ENCODE measurements at places on chromosomes 7 and 10.

- no peak for DNase-seq
Measured at GRCh38 chr10:11264296-11265048, 246.8 kb downstream of the CELF2 start.

GRCh38 chr10:131396121-131397050 lies 84.9 kb upstream of the TCERG1L start:
- peak; percentile 6 for DNase-seq

GRCh38 chr10:110423650-110424049 lies 74.1 kb upstream of the DUSP5 start:
- DNase-seq, result no peak

DNA sequence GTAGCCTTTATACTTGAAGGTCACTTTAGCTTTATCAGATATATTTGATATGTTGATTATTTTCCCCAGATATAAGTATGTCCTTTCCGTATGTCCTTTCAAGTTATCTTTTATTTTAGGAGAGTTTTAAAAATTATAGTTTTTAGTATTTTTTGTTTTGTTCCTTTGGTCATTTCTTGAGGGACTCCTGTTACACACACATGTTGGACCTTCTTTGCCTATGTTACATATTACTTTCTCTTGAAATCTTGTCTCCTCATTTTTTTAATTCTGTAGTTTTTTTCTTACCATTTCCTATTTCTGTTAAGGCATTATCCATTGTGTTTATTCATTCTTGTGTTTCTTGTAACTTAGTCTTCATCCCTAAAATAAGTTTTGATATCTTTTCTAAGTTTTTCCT lies 23.9 kb downstream of the GLCCI1 start:
- DNase-seq, result no peak

GRCh38 chr10:131035779-131036178 lies 275.7 kb downstream of the TCERG1L start:
- no peak for DNase-seq

DNA sequence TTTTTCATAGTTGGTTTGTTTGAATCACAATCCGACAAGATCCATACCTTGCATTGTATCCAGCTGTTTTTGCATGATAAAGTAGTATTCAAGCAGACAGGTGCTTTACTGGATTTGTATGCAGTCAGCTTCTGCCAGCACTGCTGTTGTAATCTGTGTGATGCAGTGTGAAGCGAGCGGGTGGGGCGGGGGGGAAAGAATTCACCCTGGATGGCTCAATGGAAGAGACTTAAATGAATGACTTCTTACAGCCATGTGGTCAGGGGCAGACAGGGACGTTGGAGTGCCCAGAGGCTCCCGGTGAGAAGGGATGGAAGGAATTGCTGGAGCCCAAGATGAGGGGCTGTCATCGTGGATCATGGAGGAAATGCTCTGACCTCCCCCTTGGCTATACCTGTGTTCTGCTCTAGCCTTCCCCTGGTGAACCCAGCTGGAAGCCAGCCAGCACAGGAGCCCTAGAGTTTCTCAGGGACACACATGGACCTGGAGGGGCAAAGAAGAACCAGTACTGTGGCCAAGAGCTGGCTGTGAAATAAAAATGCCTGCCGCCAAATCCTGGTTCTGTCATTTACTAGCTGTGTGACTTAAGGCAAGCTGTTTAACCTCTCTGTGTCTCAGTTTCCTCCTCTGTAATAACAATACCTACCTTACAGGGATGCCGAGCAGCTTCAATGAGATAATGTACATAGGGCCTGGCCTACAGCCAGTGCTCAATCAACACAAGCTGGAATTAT lies 14.1 kb downstream of the NFE2L3 start:
- peak; percentile 39 for DNase-seq

GRCh38 chr10:26858707-26859034 lies 2.1 kb downstream of the ABI1 start:
- DNase-seq, result no peak

DNA sequence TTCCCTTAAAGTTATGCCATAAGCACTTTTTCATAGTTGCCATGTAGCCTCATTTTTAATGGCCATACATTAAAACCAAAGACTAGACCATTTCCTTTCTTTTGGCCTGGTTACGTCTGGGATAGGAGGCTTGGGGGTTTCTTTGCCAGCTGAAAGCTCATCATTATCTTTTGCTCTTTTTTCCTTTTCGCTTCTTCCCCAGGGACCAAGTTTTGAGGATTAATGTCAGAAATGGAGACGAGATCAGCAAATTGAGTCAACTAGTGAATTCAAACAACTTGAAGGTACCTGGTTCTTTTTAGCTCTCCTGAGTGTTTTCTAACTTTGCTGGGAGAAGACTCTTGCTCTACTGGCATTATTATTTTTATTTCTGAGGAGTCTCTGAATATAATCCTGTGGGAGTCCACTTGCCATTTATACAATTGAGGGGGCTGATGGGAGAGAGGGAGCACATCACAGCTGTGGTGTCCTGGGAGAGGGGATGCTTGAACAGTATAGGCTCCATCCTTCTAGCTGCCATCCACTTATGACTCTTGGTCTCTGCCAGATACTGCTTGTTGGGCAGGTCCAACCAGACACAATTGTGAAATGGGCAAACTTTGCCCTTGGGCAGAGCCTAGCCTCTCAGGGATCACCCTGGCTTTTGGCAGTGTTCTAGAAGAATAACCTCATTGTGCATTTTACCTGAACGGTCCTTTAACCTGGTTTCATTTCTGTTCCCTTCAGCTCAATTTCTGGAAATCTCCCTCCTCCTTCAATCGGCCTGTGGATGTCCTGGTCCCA lies 5.8 kb downstream of the CPA4 start:
- DNase-seq, result peak; percentile 21

GRCh38 chr10:104350127-104350635 lies 3.5 kb upstream of the CFAP58 start:
- peak; percentile 72 for DNase-seq

- no peak for DNase-seq
Measured at GRCh38 chr7:28748346-28748745, 209.8 kb downstream of the TRIL start.

GRCh38 chr7:129610709-129611245 lies 743 bp upstream of the NRF1 start:
- DNase-seq, result no peak

DNA sequence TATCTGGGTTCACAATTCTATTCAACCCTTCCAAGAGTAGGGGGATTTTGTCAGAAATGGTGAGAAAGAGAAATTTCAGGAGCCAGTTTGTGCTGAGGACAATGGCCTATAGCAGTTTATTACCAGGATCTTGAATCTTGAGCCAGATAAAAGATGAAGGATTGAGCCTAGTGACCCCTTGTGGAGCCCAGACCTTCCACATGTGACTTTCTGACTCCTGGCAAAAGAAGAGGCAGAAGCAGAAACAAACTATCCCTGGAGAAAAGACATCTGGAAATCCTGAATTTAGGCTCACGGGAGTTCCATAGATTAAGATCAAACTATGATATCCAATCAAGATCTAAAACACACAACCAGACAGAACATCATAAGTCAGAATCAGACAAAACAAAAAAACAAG lies 60.9 kb upstream of the CHRM2 start:
- peak; percentile 6 for DNase-seq

DNA sequence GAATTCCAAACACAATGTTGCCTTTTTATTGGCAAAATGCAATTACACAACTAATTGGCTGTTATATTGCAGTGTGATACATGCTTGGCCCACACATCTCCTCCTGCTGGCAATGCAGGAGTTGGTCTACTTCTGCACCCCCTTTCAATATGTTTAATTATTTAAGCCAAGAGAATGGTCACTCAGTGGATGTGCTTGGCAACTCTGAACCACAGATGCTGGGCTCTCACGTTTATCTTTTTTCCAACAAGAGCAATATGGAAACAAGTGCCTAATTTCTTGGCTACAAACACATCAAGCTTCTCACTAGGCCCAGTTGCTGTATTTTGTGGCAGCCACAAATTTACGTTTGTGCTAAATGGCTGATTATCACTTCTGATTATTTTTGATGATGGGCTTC lies 1149.2 kb upstream of the CELF2 start:
- DNase-seq, result no peak

DNA sequence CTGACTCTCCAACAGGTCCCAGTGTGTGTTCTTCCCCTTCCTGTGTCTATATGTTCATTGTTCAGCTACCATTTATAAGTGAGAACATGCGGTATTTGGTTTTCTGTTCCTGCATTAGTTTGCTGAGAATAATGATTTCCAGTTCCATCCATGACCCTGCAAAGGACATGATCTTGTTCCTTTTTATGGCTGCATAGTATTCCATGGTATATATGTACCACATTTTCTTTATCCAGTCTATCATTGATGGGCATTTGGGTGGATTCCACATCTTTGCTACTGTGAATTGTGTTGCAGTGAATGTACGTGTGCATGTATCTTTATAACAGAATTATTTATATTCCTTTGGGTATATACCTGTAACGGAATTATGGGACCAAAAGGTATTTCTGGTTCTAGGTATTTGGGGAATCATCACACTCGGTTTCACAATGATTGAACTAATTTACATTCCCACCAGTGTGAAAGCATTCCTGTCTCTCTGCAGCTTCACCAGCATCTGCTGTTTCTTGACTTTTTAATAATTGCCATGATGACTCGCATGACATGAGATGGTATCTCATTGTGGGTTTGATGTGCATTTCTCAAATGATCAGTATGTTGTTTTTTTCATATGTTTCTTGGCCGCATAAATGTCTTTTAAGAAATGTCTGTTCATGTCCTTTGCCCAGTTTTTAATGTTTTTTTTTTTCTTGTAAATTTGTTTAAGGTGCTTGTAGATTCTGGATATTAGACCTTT lies 60.2 kb downstream of the LSMEM1 start:
- DNase-seq, result no peak

DNA sequence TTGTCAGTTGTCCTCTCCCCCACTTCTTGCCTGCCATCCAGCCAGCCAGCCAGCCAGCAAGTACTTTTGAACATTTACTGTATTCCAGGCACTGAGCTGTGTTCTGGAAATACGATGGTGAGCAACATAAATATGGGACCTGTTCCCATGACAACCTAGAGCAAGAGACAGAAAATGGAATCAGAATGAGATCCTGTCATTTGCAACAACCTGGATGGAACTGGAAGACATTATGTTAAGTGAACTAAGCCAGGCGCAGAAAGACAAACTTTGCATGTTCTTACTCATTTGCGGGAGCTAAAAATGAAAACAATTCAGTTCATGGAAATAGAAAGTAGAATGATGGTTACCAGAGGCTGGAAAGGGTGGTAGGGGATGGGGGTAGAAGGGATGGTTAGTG lies 140.7 kb downstream of the ICA1 start:
- no peak for DNase-seq

Measured in HT-29 (cell line).